ENCODE measurements at places on chromosomes 1 and 21.

- no peak for DNase-seq
Observed at GRCh38 chr1:155529109-155529508, 33.5 kb downstream of the ASH1L start.

DNA sequence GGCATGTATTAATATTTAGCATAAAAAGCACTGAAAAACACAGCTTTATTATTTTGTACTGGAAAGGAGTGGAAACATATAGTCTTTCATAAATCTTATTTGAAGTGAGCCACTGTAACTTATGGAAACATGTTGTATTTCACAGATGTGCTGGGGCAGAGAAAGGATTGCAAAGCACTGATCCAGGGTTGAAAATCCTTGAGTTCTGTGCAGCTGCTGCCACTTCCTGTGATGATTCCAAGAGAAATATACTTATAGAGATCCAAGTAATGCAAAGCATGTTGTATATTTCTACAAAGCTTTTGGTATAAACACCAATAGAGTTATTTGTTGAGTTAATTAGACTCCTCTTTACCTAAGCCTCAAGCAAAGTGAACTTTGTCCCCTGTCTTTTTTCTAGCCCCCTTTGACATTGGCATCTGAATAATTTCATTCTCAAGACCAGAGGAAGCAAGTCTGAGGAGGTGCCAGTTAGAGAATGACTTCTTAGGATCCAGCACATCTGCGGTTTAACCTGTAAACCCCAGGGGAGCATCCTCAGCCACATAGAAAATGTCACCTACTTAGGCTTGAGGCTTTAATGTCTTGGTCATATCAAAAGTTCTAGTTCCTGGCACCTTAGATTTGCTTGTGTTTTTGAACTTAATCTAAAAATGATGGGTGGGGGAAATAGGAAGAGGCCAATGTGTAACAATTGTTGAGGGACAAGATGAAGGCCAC, 173.3 kb downstream of the FASLG start:
- no peak for DNase-seq

- DNase-seq = no peak
Observed at GRCh38 chr1:98327220-98327861, 334.2 kb upstream of the SNX7 start.

GRCh38 chr21:42769820-42770716, 109.3 kb downstream of the WDR4 start:
- DNase-seq = no peak

DNA sequence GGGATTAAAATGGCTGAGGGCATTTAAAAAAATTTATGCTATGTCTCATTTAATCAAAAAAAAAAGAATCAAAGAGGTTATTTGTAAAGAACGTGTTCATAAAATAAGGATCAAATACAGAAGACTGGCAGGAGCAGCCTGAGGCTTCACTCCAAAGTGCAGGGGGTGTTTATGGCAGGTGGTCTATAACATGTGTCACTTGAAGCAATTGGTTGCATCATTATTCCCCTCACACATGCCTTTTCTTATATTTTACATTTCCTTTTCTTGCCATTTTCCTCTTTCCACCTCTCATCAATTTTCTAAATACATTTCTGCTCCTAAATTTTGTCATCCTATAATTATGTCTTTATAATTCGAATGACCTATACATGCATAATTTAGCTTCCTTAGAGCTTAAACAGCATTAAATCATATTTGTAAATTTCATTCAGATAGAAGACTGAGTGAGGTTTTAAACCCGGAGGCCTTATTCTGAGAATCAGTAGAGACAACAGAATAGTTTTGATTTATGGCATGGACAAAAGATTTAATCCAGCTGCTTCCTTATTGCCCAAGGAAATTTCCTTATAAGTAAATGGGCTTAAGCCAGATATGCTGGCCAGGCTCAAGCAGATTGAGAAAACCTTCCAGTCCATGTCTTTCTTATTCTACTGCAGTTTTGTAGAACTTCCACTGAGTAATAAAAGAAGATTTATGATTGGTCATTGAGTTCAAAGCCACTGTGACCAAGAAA, 322.8 kb downstream of the TGFB2 start:
- DNase-seq = no peak

All from activated T-helper 9 cell treated with anti-CD3 and anti-CD28 coated beads, Interleukin-2, amount 50 U/mL, for 16 hours (primary cell).